NCI-H1436 treated with DMSO at 0.1 percent for 48 hours (cell line): ENCODE measurements at places on chromosomes 4 and X.

- DNase-seq, result no peak
Measured at GRCh38 chr4:114512595-114513295, 85.9 kb upstream of the UGT8 start.

DNA sequence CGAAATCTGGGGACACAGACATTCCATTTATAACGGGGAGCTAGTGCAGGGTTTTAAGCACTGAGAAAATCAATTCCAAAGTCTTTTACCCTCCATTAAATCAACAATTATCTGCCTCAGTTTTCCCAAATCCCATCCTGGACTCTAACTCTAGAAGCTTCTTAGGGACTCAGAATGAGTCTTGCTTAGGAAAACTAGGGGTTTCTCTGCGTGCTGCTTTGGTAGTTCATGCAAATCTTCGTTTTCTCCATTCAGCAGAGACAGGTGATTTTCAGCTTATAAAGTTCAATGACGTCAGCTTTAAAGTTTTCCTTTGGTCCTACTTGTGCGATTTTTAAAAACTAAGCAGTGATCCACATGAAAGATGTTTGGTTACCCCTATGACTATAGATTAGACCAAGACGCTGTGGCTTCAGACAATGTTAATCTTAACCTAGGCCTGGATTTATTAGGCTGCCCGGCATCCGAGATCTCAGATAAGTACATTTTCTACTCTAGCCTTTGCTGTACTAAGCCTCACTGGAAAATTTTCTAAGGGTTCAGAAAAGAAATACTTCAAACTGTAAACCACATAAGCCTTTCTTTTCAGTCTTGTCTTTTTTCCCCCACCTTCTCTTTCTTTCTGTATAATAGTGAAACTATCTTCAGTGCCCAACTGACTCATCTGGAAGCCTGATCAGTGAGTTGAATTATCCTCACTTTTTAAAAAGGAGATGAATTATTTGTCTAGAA is 121.4 kb upstream of the GATB start:
- no peak for DNase-seq

DNA sequence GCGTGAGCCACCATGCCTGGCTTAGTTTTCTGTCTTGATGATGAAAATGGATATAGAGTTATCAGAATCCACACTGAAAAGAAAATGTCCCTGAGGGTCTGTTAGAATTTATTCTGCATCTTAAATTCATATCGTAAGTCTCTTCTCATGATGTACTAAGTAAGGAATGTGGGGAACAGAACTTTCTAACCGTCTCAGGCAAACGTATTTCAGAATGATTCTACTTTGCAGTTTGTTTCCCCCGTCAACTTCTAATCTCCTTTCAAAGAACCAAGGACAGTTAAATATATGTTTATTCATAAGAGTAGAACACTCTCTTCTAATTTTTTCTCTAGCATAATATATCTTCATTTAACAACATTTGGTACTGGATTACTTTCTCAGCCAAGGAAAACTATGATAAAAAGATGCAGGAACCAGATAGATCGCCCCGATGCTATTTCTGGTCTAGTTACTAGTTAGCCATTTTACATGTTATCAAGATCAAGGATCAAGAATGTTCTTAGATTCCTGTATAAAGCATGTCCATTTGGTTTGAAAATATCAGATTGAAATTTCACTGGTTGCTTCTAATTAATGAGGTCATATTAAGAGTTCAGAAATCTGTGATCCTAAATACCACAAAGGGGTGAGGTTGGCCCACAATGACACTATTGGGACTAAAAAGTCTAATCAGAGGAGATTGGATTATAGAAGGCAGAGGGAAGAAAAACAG is 49.5 kb downstream of the METTL14 start:
- DNase-seq, result no peak

DNA sequence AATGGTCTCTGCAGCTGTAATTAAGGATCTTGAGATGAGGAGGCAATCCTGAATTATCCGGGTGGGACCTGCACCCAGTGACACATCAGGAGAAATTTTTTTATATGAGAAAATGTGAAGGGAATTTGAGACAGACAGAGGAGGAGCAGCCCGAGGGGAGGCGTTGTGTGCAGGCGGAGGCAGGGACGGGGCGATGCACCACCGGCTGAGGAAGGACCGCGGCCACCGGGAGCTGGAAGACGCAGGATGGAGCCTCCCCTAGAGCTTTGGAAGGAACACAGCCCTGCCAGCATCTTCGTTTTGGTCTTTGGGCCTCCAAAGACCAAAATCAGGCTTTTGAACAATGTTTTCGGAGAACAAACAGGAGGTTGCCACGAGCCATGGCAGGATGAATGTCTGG is 85.0 kb upstream of the ADRA2C start:
- no peak for DNase-seq

DNA sequence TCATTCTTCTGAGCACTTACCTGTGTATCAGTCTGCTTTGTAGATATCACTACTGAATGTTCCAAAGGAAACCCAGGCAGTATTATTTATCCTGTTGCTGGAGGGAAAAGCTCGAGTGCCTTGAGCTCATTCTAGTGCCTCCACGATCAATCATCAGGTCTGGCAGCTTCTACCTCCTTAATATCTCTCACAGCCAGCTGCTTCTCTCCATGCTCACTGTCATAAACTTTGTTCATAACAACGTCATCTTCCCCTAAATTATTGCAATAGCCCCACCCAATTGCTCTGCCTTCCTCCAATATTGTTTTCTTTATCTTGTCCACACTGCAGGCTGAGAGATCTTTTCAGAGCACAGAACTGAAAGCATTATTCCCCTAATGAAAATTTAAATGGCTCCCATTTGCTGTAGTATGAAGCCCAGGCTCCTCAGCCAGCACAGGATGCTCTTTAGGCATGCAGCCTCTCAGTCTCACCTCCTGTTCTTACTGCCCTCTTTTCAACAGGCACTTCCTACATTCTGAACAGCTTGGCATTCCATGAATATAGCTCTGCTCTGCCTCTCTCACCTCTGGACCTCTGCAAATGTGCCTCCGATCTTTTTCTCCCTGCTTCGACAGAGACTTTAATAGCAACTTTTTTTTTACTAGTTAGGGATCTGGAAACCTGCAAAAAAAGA is 504.2 kb upstream of the IGFBP7 start:
- DNase-seq, result no peak

DNA sequence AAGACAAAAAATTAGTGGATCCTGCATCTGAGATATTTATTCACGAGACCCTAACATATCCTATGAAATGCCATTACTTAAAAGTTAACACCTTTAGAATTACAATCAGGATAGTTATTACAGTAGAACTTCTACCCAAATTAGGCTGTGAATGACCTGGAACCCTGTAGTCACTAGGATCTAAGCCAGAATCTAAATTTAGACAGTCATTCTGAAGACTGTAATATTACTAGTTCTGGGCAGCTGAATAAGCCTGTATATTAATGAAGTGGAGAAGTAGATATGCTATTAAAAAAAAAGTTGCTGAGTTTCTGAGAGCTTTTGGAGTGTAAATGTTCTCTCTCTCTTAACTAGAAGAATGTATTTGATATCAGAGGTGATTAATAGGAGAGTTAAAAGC is 67.0 kb downstream of the FAM13A start:
- DNase-seq, result no peak

GRCh38 chr4:153257151-153257620 is 52.9 kb downstream of the TRIM2 start:
- DNase-seq, result no peak

- no peak for DNase-seq
Measured at GRCh38 chr4:109462802-109463201, 29.2 kb downstream of the SEC24B start.

DNA sequence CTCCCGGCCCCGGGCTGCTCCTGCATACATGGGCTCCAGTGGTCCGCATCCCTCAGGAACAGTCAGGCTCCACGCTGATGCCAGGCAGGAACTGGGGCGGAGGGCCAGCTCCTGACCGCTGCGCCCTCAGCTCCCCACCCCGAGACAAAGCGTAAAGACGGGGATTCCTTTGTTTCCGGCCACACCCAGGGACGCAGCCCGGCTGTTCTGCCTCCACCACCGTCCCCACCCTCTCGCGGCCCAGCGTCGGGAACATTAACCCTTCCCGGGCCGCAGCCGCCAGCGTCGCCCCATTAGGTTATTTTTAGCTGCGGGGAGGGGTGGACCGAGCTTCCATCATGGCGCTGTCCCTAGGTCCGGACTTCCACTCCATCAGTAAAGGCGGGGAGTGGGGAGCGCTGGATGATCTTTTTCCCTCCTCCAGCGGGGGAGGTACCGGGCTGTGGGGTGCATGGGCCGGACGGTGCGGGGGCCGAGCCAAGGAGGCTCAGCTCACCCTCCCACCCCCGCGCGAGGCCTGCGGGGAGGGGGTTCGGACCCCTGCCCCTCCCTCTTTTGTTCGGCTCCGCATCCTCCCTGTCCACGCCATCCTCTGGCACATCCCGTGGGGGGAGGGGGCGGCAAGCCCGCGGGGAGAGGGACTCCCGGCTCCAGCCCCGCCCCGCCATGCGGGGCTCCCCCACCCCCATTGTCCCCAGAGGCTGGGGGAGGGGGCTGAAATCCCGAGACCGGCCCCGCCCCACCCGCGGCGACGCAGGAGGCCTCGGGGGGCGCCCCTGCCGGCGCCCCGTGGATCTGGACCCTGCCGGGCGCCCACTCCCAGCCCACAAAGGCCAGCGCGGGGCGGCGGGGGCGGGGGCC is 5.3 kb downstream of the CRMP1 start:
- no peak for DNase-seq

GRCh38 chrX:427812-428725 is 41.4 kb upstream of the PPP2R3B start:
- DNase-seq, result no peak

GRCh38 chr4:2741626-2742025 is 14.5 kb downstream of the TNIP2 start:
- DNase-seq, result no peak

GRCh38 chr4:54585321-54586000 is 72.3 kb upstream of the KIT start:
- DNase-seq, result no peak

- no peak for DNase-seq
Measured at GRCh38 chrX:39261446-39262147, 460.3 kb downstream of the MID1IP1 start.

DNA sequence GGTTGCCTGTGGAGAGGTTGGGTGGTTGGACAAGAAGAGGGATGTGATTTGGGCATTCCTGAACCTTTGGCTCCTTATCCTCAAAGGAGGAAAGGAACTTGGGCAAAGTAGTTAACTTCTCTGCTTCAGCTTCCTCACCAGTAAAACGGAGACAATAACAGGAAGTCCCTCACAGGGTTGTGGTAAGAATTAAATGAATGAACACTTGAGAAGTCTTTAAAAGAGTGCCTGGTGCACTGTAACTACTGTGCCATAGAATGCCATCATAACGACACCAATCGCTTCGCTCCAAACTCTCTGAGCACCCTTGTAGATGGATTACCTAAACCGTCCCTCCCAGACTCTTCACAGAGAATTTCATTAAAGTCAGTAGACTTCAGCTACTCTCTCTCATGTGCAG is 10.5 kb downstream of the ZCCHC18 start:
- no peak for DNase-seq

DNA sequence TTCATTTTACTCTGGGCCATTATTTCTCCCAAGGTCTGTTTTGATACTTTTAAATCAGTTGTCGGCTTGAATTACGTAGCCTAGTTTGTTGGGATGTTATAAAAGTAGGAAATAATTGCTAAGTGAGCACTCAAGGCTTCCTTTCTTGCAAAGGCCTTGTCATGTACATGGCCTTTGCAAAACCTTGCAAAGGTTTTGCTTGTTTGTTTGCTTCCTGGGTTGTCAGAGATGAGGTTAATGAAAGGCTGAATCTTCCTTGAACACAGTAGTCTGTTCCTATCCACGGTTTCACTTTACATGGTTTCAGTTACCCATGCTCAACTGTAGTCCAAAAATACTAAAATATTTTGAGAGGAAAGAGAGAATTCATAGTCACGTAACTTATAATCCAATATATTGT is 113.5 kb downstream of the NAA11 start:
- no peak for DNase-seq

- no peak for DNase-seq
Measured at GRCh38 chr4:38024206-38024509, 64.0 kb downstream of the PTTG2 start.

- peak; percentile 47 for DNase-seq
Measured at GRCh38 chrX:71103110-71103983, 3.2 kb downstream of the CXorf65 start.

GRCh38 chr4:900721-901120 is 31.4 kb downstream of the GAK start:
- DNase-seq, result no peak

GRCh38 chrX:47098338-47099094 is 20.3 kb downstream of the RGN start:
- no peak for DNase-seq

DNA sequence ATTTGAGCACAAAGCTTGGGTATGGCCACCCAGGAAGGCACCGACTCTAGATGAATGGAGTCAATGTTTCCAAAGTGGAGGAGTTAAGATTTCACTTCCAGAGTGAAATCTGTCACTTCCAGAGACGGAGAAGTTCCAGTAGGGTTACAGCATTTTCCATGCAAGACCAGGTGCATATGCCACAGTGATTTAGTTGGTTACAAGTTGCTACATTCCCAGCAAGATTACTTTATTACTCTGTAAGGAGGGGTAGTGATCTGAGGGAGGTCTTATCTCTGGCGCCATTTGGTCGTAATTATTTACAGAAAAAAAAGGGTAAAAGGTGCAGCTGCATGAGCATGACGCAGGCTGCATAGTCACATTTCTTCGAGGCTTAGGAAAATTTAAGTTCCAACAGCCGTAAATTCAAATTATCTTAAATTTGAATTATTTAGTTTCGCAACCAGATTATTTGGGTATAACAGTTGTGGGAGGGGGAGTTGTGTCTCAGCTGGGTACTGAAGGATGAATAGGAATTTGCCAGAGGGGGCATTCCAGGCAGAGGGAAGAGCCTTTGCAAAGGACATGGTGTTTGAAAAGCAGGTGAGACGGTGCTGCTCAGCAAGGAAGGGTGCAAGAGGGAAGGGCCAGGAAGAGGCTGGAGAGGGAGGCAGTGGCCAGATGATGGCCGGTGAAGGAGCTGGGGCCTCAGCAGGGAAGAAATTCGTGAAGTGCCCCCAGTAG is 17.4 kb upstream of the AFAP1 start:
- no peak for DNase-seq

- no peak for DNase-seq
Measured at GRCh38 chrX:12610079-12610478, 181.1 kb upstream of the PRPS2 start.

DNA sequence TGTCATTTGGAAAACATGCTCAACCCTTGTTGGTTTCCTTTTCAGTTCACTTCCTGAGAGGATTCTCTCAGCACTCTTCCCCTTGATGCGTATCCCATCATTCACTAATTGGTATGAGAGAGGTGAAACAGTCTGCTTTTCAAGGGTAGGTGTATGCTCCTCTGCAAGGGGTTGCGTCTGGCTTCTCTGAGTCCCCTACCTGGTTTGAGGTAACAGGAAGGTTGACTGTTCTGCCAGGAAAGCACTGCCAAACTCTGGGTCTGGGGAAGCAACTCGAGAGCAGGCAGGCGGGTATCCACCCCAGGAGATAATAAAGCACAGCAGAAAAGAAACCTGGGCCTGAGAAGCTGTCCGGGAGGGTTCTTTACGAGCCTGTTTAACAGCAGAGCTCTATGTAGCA is 101.2 kb downstream of the SHROOM4 start:
- DNase-seq, result no peak

- no peak for DNase-seq
Measured at GRCh38 chrX:150365990-150366911, 3.1 kb downstream of the MAMLD1 start.

- no peak for DNase-seq
Measured at GRCh38 chrX:110215411-110215810, 102.5 kb downstream of the AMMECR1 start.
